ENCODE measurements at places on chromosomes 7 and 10.

GRCh38 chr10:108663587-108663986 is 1259.7 kb downstream of the XPNPEP1 start:
- DNase-seq, result no peak

- DNase-seq, result no peak
Observed at GRCh38 chr7:138359870-138360559, 100.0 kb upstream of the TRIM24 start.

DNA sequence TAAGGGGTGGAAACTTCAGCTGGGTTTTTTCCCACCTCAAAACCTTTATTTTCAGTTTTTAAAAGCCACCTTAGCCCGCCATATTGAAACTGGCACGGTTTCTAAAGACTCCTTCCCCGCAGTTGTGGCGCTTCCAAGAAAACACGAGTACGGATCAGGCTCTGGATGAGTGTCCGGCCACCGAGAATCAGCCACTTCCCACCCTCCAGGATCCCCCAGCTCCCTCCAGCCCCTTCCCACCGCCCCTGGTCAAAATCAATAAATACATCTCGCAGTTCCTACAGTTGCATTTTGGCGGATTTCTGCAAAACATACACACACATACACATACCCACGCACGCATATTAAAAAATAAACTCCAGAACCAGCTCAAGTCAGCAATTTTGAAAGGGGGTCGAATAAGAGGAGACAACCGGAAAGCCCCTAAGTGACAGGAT is 1.1 kb downstream of the SFMBT2 start:
- no peak for DNase-seq

- no peak for DNase-seq
Observed at GRCh38 chr7:24133691-24134090, 150.3 kb upstream of the NPY start.

DNA sequence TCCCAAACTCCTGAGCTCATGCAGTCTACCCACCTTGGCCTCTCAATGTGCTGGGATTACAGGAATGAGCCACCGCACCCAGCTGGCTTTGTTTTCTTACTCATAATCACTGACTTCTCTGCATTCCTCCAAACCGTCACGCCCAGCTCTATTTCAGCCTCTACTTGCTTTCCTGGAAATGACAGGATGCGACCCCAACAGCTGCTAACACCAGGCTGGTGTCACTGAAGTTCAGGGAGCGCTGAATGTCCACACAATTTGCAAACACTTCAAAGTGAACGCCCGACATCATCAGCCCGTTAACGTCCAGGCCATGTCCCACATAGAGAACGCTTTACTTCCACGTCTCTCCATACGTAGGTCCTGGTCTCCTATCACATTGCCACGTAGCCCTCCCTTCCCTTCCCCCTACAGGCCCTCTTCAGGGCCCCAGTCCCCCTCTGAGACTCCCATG is 12.8 kb upstream of the PROSER2 start:
- no peak for DNase-seq

DNA sequence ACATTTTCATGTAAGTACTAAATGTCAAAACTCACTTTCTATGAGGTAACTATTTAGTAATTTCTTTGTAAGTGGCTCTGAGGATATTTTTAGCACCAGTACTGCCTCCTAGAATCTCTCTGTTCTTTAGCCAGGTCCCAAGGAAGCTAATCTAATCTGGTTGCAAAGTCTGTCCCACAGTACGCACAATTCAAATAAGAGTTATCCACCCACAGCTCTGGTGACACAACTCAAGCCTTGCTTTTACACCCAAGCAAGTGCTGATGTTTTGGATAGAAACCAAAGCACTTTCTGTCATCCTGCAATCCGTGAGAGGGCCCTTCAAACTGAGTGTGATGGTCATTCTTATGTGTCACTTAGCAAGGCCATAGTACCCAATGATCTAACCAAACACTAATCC is 14.5 kb downstream of the GIMAP5 start:
- no peak for DNase-seq

GRCh38 chr7:91083855-91084644 is 180.2 kb upstream of the FZD1 start:
- DNase-seq, result no peak

GRCh38 chr7:47213276-47213675 is 368.6 kb downstream of the TNS3 start:
- no peak for DNase-seq

- DNase-seq, result no peak
Observed at GRCh38 chr10:122186816-122187810, 84.0 kb upstream of the BTBD16 start.

DNA sequence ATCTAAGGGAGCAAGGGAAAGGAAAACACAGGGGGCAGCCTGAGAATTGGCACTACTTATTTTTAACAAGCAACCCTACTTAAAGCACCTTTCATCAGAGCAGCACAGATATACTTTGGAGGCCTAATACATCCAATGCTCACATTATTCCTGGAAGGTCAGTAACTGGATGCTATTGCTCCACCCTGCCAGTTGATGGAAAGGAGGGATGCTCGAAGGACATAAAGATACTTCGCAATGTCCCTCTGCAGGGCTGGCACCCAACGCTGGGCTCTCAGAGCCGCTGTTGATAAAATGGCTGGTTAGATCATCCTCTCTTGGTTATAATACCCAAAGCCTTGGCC is 307.9 kb upstream of the AOAH start:
- DNase-seq, result no peak

DNA sequence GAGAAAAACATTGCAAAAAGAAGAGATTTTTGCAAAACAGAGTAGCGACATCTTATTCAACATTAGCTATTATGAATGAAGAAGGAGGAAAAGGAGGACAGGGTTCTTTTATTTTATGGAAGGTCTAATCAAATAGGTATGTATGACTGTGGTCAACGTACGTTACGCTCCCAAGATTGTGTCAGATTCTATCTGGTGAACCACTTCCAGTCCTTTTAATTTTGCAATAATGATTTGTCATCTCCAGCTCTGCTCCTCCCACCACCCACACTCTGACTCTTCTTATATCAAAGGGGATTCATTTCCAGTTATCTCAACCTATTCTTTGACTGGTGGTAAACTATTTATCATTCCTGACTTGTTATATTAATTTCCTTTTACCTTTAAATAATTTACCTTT is 259.9 kb downstream of the CACNA2D1 start:
- peak; percentile 94 for DNase-seq

- DNase-seq, result no peak
Observed at GRCh38 chr7:1642291-1642731, 27.8 kb upstream of the ELFN1 start.

- DNase-seq, result peak; percentile 48
Observed at GRCh38 chr7:27895551-27895950, 155.6 kb downstream of the TAX1BP1 start.

DNA sequence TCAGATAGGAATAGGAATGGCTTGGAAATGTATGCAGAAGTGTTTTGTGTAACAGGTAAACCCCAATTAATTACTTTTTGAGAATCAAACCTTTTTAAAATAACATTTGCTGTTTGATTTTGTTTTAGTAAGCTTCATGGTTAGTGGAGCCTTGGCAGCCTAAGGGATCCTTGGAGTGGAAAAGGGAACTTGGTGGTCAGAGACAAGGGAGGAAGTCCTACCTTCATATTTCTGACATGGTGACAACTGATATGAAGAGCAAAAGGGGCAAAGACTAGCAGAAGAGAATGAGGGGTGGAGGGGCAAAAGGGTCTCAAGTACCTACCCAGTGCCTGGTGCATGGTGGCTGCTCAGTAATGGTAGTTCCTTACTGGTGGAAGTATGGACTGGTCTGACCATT is 32.3 kb downstream of the AHCYL2 start:
- peak; percentile 8 for DNase-seq

- DNase-seq, result no peak
Observed at GRCh38 chr7:90920336-90920735, 324.2 kb downstream of the CDK14 start.

DNA sequence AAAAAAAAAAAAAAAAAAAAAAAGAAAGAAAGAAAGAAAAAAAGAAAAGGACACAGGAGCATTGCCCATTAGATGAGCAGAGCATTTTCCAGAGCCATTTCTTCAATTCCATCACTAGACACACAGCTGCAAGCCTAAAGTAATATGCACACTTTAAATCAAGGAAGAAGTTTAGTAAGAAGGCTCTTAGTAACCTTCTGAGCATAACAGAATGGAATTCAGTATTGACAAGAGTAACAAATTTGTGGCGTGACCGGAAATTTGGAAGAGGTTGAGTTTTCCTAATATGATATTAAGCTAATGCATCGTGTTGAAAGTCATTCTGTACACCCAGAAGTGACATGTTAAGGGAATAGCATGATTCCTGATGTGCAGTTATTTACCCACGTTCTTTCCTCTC is 35.3 kb downstream of the SMURF1 start:
- no peak for DNase-seq

- DNase-seq, result no peak
Observed at GRCh38 chr7:111363099-111363498, 199.2 kb downstream of the IMMP2L start.

DNA sequence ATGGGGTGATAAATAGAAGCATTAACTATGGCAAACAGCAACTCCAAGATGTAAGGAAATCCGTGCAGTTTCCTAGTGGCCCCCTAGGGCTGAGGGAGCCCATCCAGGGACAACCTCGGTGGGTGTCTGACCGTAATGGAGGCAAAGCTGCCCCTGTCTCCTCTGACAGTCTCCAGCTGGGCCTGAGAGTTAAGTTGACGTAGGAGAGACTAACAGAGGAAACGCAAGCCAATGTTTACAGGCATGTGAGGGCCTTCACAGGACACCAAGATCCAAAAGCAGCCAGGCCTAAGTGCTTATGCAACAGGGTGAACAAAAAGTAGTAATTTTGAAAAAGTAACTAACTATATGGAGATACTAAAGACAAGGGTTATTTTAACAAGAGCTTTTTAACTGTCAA is 330.0 kb upstream of the C7orf33 start:
- no peak for DNase-seq

DNA sequence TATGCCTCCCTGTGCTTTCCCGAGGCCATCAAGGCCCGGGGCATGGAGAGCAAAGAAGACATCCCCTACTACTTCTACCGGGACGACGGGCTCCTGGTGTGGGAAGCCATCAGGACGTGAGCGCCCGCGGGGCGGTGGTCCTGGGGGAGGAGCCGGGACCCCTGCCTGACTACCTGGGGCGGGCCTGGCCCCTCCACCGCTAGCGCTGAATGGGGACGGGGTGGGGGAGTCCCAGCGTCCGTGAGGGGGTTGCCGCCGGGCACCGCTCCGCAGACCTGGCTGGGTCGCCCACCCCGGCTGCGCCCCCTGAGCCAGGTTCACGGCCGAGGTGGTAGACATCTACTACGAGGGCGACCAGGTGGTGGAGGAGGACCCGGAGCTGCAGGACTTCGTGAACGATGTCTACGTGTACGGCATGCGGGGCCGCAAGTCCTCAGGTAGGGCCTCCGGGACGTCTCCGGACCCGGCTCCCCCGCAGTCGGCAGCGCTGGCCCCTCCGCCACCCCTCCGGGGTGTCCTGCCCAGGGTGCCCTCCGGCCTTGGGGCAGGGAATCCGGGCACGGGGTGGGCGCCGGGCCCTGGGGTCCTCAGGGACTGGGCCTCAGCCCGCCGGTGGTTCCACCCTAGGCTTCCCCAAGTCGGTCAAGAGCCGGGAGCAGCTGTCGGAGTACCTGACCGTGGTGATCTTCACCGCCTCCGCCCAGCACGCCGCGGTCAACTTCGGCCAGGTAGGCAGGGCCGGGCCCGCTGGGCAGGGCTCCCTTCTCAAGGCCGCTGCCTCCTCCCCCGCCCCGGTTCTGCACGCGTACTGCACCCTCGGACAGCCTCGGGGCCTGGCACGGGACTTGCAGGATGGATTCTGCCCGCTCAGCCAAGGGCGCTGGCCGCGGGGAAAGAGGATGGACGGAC is 69.3 kb downstream of the ALOX5 start:
- no peak for DNase-seq

GRCh38 chr10:96370584-96371157 is 11.9 kb upstream of the OPALIN start:
- DNase-seq, result peak; percentile 35

- peak; percentile 47 for DNase-seq
Observed at GRCh38 chr10:63265222-63265617, 132.1 kb downstream of the NRBF2 start.

DNA sequence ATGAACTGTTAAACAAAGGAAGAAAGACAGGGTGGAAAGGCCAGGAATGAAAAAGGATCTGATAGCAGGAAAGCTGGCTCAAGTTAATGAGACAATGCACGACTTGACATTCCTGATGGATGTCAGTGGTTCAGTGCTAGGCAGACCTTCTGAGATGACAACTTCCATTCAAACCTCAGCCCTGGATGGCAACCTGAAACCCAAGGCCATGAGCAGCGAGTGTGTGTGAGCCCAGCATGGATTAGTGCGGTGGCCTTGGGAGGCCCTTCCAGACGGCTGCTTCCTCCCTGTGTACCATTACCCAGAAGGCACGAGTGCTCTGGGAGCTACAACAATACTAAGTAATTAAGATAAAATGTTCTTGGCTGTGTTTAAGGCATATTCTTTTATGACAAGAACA is 18.8 kb downstream of the TRIL start:
- no peak for DNase-seq

DNA sequence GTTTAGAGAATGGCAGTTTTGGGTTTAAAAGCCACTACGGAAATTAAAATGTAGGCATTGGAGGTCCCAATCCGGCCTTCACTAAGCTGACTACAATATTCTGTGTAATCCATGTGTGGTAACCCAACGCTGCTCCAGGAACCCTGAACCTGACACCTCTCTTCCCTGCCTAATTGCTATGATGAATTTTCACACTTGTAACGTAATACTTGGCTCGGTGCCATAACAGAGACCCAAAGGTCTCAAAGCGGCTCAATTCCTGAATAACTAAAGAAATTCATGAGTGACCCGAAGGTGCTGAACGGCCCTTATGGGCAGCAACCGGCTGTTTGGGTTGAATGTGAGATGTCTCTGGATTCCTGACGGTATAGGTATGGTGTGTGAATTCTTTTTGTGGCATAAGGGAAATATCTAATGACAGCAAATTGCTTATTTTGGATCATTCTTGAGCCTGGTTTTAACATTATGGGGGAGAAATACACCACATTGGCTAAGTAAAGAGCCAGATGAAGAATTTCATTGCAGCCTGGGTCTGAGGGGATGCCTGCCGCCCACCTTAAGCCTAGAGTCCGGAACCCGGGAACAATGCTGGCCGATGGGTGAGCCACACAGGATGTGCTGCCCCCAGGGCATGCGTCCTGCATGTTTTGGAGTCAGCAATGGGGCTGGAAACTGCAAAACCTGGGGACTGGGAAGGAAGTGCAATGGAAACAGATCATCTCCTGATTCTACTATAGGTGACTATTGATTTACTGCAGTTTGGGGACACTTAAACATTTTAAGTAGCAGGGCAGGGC is 69.7 kb upstream of the FZD8 start:
- no peak for DNase-seq

DNA sequence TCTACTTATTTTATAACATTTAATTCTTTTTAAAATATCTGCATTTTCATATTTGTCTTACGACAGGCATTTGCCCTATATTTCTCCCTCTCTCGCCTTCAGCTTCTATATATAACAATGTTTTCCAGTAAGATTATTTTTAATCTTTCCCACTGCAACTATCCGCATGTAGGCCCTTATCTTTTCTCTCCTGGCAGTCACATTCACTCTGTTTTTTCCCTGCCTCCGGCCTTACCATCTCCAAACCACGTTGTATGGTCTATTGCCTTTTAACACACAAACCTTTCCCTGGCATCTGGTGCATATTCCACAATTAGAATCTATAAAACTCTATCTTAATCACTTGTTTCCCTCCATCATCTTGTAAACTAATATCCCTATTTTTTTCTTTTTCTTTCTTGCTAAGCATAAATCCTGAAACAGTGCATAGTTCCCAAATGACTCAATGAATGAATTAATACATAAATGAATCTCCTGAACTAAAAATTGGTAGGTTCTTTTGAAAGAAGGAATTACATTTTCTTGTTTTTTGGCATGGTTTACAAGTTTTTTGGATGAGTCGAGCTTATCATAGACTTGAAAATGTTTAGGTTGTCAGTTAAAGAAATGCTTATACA is 173.2 kb downstream of the SEMA3A start:
- DNase-seq, result no peak
